Activated CD4-positive, alpha-beta T cell treated with anti-CD3 and anti-CD28 coated beads, Interleukin-2, amount 50 U/mL, for 48 hours (primary cell): ENCODE measurements at places on chromosomes 3 and 15.

DNA sequence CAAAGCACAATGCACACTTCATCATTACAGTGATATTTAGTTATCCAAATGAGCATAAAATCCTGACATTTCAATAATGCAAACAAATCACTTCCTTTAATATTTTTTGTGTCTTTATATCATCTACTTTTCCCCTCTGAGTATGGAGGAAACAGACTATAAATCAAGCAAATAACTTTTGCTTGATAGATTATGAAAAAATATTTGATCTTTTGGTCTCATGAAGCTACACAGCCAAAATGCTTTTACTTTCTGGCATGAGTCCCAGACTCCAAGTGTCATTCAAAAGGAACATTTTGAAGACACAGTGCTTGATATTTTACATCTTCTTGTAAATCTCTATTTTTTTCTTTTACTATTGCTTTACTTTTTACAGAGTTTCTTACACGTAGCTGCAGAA, 215.3 kb upstream of the ROBO1 start:
- no peak for DNase-seq

DNA sequence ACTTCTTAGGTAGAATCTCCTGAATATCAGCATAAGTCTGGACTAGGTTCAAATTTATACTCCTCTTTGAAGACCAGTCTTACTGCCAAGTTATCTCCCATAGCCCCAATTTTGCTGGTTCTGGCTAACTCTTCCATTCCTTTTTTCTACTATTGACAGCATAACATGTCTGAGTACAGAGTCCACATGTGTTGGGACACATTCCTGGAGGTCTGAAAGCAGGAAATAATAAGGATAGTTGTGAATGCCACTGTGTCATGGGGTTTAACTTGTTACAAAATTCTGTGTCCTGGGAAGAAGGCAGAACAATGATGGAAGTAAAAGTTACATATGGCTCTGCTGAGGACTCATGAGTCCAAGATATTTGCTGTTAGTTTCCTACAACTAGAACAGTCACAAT, 57.4 kb upstream of the ZBTB20 start:
- DNase-seq, result no peak

DNA sequence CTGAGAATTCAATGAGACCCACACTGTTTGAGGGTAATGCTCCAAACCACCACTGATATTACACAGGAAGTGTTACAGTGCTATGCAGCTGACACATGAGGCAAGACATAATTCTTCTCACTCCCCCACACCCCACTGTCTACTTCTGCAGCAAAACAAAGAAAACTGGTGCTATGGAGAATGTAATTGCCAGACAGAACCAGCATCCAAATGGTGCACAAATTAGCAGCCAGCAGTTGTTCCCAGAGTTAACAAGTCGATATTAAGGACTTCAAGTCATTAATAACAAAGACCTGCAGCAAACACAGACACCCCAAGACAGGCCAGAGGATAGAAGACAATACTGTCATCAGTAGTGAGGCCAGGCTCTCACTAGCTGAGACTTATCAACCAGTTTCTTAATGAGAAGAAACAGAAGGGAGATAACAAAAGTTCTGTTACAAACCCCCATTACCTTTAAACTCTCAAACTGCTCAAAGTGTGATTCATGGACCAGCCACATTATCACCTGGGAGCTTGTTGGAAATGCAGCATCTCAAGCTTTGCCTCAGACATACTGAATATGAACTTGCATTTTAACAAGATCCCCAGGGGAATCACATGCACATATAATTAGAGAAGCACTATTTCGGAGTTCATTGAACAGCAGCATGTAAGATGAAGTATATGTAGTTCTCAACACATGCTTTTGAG, 58.7 kb upstream of the FNDC3B start:
- DNase-seq, result no peak

- DNase-seq, result no peak
Measured at GRCh38 chr15:63752075-63752684, 81.6 kb downstream of the HERC1 start.

DNA sequence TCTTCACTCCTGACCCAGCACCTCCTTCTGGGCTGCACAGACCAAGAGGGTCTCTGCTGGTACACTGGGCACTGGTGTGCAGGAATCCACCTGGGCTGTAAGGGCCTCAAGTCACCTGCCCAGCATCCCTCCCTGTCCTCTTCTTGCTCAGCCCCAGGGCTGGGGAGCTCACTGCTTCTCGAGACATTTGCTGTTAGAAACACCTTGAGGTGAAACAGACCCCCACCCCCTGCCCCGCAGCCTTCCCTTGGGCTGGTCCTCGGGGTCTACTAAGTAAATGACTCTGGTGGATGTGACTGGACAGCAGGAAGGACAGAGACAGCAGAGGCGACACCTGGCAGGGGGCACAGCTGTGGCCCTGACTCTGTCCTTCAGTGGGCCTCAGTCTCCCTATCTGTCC, 29.1 kb downstream of the LOXL1 start:
- DNase-seq, result no peak
